Fibroblast of skin of abdomen (primary cell): ENCODE measurements at places on chromosomes 6 and 20.

DNA sequence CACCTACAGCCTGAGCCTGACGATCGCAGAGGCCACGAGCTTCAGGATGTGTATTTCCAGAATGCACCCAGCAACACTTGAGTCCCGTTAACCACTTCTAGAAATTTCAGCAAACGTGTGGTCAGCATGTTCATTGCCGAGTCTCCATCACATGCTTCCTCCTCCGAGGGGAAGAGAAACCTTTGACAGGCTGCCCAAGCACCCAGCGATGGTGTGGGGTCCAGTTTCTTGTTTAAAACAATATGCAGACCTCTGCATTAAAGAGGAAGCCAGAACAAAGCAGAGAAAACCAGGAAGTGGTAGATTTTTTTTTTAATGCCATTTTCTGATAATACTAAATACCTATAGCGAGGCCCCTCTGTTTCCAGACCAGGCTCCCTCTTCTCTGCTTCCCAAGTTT, 71.9 kb downstream of the GNAS-AS1 start:
- no peak for DNase-seq

GRCh38 chr6:26053992-26054780, 33.0 kb upstream of the HFE start:
- DNase-seq, result no peak

DNA sequence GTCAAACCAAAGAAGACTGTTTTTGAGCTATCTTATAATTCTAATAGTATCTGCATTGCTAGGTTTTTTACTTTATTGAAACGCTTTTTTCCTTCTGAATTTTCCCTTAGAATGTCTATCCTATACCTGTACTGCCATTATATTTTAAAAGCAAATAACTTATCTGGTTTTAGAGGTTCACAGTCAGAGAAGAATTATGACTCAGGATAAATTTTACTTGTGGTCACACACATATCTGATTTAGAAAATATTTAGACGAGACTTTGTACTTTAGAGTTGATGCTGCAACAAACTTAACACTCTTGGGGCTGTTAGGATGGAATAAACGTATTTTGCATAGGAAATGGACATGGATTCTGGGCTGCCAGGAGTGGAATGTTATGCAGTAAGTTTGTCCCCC, 33.0 kb downstream of the LMBRD1 start:
- no peak for DNase-seq

- peak; percentile 40 for DNase-seq
Measured at GRCh38 chr6:111564482-111564945, 41.2 kb downstream of the TRAF3IP2 start.

DNA sequence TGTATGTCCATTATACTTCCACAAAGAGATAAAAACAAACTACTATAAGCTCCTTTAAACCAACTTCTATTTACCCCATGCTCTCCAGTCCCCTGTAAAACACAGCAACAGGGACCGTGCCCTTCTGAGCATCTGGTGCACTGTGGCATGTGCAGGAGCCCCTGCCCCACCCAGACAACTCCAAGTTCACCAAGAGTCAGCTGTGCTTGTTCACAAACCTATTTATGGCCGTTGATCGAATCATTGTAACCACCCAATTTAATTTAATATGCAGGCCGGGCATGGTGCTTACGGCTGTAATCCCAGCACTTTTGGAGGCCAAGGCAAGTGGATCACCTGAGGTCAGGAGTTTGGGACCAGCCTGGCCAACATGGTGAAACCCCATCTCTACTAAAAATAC, 13.7 kb upstream of the BLCAP start:
- DNase-seq, result no peak

DNA sequence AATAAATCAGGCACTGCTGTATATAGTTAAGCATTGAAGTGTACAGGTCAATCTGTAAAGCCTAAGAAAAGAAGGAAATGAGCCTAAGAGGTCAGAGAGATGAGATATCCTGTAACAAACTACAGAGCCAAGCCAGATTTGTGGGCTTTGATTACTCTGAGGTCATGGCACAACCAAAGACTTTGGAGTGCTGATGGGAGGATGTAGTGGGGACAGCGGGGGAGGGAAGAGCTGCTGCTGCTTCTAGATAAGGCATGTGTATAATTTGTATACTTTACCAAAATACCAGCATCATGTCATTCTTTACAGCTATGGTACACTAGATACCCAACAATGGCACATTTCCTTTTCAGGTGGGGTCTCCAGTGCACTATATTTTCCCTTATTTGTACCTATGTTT, 102.5 kb downstream of the OGFRL1 start:
- no peak for DNase-seq

DNA sequence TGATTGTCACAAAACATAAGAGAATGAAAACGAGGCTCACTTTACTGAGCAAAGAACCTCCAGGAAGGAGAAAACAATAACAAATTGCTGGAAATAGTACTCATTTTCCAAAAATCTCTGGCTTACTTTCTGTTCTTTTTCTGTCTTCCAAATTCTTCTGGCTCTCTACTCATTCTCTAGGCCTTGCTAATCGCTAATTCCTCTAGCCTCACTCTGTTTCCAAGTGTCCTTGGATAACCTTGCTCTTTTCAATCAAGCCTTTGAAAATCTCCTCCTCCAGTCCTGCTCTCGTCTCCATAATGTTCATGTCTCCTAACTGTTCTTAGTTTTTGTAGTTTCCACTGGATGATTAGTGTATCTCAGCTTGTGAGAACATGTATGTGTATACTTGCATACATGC, 96.2 kb upstream of the MAP7 start:
- DNase-seq, result peak; percentile 17

- DNase-seq, result no peak
Measured at GRCh38 chr6:16264785-16265184, 26.4 kb downstream of the GMPR start.

- peak; percentile 84 for DNase-seq
Measured at GRCh38 chr6:48817333-48818051, 645.6 kb downstream of the MMUT start.

GRCh38 chr20:9482180-9482579, 32.2 kb upstream of the LAMP5 start:
- no peak for DNase-seq

DNA sequence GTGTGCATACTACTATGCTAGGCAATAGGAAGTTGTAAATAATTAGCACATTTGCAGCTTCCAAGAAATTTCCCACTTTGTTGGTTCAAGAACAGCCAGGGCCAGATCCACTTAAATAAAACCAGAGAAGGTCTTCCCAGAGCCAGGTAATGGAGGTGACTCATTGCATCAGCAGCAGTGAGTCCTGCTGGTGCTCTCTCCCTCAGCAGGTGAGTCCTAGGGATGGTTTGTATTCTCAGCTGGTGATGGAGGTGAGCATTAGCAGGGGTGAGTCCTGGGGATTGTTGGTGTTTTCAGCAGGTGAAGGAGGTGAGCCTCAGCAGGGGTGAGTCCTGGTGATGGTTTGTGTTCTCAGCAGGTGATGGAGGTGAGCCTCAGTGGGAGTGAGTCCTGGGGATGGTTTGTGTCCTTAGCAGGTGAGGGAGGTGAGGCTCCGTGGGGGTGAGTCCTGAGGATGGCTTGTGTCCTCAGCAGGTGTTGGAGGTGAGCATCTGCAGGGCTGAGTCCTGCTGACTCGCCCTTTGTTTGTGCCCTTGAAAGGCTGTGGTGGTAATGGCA, 232.8 kb upstream of the EXOC2 start:
- no peak for DNase-seq

DNA sequence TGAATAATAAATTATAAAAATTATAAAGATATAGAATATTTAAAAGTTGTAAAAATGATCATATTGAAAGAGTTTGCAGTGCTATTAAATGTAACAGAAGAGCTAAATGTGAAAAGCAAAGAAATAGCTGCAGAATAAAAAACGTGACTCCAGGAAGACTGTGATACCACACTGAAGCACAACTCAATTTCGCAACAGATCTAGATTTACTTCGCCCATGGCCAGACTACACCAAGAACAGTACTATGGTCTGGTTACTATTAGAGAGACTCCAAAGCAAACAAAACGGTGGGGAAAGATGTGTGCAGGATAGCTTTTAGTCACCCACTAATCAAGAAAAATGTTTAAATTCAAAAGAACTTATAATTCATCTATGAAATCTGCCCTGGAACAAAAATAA, 1.9 kb downstream of the CHD6 start:
- DNase-seq, result peak; percentile 24

DNA sequence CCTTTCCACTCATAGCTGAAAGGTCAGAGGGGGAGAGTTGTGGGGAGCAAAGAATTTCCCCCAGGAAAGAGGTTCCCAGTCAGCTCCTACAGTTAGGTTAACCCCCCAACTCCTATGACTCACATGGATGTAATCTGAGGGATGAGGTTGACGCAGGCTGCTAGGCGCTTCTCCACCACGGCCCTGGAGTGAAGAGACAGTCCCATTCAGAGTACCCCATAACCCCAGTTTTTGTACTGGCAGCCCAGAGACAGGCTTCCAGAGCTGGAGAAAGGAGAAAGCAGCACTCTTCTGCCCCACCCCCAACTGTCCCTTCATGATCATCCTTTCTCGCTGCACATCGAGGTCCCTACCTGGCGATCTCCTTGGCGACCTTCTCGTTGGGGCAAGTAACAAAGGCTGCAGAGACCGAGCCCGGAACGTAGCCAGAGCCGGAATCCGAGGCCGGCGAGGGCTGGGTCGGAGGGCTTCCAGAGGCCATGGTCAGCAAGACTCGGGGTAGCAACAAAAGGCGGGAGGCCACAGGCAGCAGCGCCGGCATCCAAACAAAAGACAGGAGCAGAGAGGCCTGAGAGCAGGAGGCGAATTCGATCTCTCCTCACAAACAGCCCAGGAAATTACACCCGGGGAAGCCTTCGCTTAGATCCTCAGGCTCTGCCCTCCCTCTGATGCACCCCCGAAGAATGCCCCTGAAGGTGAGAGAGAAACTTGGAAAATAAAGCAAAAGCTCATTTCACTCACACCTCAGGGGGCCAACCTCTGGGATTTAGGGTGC, 592 bp downstream of the CUTA start:
- peak; percentile 91 for DNase-seq

DNA sequence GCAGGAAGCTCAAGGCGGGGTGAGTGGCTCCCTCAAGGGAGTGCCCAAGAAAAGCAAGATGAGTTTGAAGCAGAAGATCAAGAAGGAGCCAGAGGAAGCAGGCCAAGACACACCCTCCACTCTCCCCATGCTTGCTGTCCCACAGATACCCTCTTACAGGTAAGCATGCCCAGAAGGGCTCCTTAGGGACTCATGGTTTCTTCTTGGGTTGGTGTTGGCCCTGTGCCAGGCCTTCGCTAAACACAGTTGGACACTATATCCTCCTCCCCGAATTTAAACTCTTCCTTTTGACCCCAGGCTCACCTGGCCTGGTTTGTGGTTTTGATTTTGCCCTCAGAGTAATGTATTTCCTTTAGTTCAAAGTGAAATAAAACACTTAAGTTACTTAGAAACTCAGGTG, 5.1 kb downstream of the BRPF3 start:
- no peak for DNase-seq

GRCh38 chr6:6724539-6725467, 136.3 kb downstream of the LY86 start:
- peak; percentile 76 for DNase-seq

DNA sequence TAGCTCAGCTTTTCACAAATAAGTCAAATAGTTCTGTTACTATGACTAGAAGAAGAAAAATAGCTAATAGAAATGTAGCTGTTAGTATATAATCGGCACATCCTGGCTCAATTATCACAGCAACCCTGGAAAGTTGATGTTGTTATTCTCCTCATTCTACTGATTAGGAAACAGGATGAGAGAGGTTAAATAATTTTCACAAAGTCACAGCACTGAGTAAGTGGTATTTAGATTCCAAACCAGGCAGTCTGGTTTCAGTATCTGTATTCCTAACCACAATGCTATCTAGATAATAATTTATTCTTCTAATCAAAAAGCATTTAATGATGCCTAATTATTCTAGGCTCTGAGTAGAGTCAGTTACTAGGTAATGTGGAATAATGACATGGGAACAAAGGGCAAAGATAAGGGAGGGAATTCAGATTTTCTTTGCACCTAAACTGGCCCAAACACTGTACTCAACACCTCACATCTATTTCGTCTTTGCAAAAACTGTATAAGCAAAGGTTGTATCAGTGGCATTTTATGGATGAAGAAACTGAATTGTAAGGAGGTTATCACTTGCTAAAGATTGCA, 51.3 kb downstream of the PDE7B start:
- no peak for DNase-seq

- DNase-seq, result no peak
Measured at GRCh38 chr6:306641-307061, 14.4 kb downstream of the DUSP22 start.

- peak; percentile 50 for DNase-seq
Measured at GRCh38 chr20:63624486-63624885, 2.4 kb downstream of the GMEB2 start.

DNA sequence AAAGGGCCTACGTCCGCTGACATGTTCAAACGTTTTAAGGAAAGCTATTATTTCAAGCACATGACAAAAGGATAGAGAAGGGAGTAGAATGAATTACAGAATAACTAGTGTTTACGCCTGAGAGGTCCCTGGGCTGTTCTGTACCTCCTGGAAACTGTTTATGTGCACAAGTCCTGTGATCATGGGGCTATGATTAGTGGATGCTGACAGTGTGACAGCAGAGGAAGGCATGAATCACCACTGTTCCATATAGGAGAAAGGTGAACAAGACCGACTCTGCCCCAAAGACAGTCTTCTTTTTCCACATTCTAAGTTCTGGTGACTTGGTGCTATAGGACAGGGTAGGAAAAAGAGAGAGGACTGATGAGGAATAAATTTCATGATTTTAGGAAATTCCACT, 249.2 kb upstream of the PRDM1 start:
- no peak for DNase-seq

GRCh38 chr6:166382500-166382932, 224 bp downstream of the MPC1 start:
- DNase-seq, result no peak

GRCh38 chr20:34976286-34976685, 20.6 kb downstream of the MYH7B start:
- no peak for DNase-seq

- no peak for DNase-seq
Measured at GRCh38 chr6:38020593-38020992, 201.1 kb downstream of the ZFAND3 start.

- no peak for DNase-seq
Measured at GRCh38 chr20:10288954-10289646, 70.5 kb downstream of the SNAP25 start.

DNA sequence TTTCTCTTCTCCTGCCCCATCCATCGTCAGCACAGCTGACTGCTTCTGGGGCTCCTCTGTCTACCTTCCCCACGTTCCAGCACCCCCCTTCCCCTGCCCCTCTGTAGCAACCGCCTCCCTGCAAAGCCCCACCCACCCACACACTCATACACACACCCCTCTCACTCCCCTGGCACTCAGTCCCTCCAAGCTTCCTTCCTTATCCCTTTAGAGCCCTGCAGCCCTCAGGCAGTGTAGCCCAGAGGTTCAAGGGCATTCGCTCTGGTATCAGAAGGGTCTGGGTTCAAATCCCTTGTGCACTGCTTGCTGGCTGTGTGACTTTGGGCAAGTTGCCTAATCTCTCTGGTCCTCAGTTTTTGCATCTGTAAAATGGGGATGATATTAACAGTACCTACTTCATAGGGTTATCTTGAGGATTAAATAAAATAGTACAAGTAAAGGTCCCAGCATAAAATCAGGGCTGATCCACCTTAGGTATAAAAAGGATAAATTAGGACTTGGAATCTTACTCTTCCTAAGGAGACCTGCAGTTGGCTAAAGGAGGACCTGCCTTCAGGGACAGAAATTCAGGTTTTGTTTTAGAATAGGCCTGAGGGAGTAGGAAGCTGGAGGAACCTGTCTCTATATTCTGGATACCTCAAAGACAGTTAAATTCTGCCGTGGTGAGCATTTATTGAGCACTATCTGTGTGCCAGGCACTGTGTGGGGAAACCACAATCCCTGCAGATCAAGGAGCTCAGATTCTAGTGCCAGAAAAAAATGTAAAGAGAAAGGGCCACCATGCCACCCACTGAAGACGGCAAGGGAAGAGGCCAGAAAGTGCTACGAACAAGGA, 94.1 kb downstream of the SNX5 start:
- no peak for DNase-seq

- DNase-seq, result no peak
Measured at GRCh38 chr20:12321736-12322135, 404.0 kb downstream of the BTBD3 start.
